ENCODE measurements at places on chromosomes 3 and 15.

DNA sequence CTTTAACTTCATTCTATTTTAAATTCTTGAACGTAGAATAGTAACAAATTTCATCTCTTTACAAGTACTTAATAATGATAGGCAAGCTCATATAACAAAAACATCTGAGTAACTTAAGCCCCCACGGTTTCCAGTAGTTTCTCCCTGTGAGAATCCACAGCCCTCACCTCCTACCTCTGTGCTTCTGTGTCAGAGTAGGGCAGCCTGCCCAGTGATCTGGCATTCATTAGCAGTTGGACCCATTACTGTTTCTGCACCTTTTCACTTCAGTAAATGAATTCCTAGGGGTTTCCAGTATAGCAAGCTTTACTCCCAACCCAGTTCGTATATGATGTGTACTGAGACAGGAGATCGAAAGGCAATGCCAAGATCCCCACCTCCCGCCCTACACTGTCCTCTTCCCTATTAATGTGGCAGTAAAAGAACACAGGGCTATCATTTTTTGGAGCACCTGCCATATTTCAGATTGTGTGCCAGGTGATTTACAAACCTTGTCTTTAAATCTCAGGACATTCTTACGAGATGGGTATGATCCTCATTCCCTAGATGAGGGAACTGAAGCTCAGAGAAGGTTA is 40.8 kb downstream of the EIF2AK4 start:
- DNase-seq, result no peak

DNA sequence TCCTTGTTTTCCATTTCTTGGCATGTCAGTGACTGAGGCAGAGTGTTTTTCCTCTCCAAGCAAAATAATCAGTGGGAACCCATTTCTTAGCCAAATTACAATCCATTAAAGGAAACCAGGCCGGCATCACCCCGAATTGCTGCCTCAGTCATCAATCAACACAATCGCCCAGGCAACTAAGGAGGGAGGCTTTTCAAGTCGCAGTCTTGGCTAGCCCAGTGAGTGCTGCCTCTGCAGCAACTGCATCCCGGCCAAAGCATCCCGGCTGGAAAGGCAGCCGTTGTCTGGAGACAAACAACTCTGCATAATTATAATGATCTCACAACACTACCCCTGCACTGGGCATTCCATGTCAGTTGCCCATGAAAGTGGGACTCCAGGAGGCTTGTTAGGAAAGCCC is 213.5 kb upstream of the PRICKLE2 start:
- DNase-seq, result no peak

DNA sequence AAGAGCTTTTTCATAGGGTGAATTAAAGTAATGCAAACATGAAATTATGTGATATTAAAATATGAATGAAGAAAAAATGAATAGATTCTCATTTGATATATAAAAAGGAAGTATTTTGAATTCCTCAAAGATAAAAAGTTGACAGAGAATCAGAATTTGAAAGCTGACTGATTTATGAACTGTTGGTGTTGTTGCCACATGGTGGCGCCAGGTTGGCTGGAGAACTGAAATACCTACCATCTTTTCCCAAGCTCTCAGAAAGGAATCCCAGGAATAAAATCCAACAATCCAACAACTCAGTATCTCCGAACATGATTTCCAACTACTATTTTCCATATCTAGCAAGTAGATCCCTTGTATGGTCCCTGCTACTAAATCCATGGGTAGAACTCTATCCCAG is 3.1 kb downstream of the MYRIP start:
- DNase-seq, result no peak

DNA sequence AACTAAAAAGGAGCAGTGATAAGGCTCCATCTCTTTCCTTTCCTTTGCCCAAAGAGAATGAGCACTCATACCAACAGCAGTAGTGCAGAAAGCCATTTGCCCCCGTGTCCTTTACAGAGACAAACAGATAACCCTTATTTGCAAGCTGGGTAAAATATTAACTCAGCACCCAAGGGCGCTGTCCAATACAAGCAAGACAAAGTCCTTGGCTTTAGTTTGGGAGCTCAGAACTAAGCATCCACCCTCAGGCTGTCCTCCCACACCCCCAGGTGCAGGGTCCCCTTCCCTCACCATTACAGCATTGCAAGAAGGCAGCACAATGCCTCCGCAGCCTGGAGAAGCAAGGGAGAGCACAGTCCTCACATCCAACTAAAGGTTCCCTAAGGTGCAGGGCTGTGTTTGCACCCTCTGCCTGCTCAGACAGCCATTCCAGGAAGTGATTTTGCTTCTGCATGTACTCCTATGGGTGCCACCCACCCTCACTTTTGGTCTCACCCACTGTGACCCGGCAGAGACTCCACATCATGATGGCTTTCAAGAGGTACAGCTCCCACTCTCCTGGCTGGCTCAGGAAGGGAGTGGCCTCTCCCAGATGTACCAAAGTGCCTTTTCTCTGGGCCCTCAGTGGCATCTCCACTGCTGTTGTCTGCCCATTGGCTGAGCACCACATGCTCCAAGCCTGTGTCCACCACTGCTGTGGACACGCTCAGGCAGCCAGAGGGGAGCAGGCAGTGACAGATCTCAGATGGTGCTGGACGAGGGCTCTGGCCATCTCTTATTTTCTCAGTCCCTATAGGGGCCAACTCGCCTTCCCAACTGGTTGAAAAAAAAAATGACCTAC is 34.1 kb upstream of the HES1 start:
- no peak for DNase-seq

DNA sequence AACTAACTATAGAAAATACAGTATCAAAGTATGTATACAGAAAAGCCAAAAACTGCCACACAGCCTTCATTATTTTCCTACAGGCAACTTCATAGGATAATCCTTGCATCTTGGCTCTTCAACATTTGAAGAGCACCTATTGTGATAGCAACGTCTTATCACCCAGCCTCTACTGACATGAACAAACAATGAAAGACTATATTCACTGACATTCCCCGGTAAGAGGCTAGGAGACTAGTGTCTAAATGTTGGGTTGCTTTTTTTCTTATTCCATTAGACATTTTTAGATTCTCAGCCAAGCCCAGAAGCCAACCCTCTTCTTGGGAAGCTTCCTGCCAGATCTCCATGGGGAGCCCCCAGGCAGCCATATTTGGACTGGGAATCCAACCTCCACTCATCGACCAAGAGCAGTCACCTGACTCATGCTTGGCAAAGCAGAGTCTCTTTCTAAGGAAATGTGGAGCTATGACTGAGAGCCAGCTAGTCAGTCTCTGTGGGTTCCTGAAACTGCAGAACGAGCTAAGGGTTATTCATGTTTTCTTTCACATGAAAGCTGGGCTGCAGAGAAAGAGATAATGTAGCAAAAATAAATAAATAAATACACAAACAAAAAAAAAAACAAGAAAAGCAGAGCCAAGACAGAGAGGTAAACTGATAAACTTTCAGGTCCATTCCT is 227.5 kb downstream of the MAGI1 start:
- DNase-seq, result no peak

DNA sequence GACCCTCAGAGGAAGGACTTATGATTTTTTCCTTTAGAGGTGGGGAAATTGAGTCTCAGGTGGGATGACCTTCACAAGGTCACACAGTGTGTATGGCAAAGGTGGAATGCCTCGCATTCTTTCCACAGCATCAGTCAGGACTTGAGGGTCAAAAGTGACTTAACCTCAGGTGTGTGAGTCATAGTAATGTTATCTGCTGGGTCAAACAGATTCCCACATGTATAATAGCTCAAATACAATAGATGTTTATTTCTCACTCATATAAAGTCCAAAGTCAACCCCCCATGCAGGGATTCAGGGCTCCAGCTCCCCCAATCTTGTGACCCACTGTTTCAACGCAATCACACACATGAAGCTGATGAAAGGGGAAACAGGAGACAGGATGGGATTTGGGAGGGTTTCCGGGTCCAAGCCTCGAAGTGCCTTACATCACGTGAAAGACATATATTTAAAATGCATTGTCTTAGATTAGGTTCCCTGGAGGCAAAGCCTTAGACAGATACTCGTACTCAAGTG is 34.0 kb upstream of the CCDC174 start:
- DNase-seq, result no peak

GRCh38 chr3:152623286-152623911 is 211.5 kb upstream of the P2RY1 start:
- no peak for DNase-seq

DNA sequence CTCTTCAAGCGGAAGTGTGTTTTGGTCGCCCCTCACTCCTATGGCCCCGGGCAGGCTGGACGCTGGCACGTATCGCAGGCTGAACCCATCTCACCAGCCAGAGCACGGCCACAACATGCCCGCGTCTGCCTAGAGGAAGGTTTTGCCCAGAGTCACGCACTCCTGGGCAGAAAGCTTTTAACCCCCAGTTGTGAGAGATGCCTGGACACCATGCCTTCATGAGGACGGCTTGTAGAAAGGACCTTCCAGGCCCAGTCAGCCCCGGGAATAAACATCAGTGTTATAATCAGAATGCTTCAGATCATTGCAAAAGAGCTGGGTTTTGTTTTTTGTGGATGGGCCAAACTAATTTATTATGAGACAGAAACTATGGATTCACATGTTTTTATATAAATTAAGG is 16.5 kb downstream of the CYFIP1 start:
- DNase-seq, result no peak

- no peak for DNase-seq
These were observed 188.4 kb downstream of the RAP2B start for GRCh38 chr3:153350420-153350819.

All from NCI-H1092 (cell line).